Posterior vena cava (tissue), 2 donors: ENCODE measurements at places on chromosomes 6 and 20. TPM values are rescaled to one million over a fixed set of nuclear protein-coding genes. Genes with fewer than 3 reads are reported as not detected.

TNXB gene
- total RNA-seq, result 407 TPM

MSH5 gene
- total RNA-seq, result 7.7 TPM

PACRG gene
- total RNA-seq, result 3.9 TPM

MARCKS gene
- total RNA-seq, result 49.6 TPM

DNAH8 gene
- 0.05 TPM for total RNA-seq

TSPO2 gene
- total RNA-seq, result not detected

SNAP91 gene
- 0.97 TPM for total RNA-seq

AGPAT4 gene
- 12.8 TPM for total RNA-seq

OR2W1 gene
- total RNA-seq, result not detected

VSX1 gene
- total RNA-seq, result not detected

MYO6 gene
- total RNA-seq, result 21.5 TPM

RUNX2 gene
- total RNA-seq, result 1.00 TPM

ATAT1 gene
- total RNA-seq, result 7.2 TPM

KHDC1L gene
- total RNA-seq, result not detected

CD93 gene
- total RNA-seq, result 79.4 TPM

ZDHHC14 gene
- total RNA-seq, result 12.2 TPM

C6orf52 gene
- not detected for total RNA-seq

TENT5A gene
- total RNA-seq, result 43.6 TPM

IER3 gene
- 51.5 TPM for total RNA-seq

TMEM239 gene
- total RNA-seq, result not detected
